ENCODE measurements at places on chromosomes 3 and 15.

DNA sequence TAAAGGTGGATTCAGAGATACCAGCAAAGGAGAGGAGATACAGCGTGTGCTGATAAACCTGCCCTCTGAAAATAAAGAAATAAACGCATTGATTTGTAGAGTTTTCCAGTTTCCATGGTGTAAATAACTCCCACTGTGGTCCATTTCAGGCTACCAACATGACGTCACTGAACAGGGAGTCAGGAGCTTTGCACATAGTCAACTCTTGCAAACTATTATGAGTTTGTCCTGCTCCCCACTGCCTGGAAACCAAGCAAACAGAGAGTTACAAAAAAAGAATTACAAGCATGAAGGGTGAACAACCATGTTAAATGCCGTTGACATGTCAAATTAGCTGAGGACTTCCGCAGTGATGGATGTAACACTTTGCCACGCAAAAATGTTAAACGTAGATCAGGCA, 70.4 kb upstream of the GATA2 start:
- DNase-seq: no peak

DNA sequence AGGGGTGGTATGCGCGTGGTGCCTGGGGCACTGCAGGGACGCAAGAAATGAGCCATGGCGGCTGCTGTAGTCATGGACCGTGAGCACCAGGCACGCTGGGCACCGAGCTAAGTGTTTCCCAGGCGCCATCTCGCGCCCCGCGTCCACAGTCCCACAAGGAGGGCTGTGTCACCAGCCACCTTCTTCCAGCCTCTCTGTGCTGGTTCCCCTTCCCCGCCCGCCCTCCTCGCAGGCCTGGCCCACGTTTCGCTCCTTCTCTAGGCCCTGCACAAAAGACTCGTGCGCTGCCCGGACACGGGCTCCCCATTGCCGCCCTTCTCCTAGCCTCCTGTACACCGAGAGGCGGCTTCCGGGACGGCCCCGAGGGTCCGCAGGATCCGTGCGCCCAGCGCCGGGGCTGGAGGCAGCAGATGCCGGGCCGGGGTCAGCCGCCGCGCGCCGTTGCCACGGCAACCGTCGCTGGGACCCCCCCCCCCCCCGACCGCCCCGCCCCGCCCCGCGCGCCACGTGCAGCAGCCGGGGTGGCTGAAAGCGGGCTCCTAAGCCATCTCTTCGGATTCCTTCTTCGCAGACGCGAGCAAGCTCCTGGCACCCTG, 113.4 kb downstream of the SRGAP3 start:
- DNase-seq: peak; percentile 75

DNA sequence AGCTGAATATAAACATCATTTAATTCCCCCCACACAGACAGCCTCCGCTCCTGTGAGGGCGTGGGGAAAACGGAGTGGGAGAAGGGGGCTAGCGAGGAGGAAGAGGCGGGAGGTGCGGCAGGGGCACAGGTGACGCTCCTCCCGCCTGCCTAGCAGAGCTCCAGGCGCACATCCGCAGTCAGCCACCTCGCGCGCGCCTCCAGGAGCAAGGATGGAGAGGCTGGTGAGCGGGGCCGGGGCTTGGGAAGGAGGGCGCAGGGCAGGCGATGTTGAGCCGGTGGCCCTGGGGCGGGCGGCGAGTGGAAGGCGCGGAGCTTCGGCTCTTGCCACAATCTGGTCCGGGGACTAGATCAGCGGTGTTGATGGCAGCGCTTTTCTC, at the start of gene CD200:
Gene CD200 (plus strand): TSS at position 155 of the 379 bp plus-strand sequence. CDS start 57 bp downstream, at position 212.
- peak; percentile 74 for DNase-seq

DNA sequence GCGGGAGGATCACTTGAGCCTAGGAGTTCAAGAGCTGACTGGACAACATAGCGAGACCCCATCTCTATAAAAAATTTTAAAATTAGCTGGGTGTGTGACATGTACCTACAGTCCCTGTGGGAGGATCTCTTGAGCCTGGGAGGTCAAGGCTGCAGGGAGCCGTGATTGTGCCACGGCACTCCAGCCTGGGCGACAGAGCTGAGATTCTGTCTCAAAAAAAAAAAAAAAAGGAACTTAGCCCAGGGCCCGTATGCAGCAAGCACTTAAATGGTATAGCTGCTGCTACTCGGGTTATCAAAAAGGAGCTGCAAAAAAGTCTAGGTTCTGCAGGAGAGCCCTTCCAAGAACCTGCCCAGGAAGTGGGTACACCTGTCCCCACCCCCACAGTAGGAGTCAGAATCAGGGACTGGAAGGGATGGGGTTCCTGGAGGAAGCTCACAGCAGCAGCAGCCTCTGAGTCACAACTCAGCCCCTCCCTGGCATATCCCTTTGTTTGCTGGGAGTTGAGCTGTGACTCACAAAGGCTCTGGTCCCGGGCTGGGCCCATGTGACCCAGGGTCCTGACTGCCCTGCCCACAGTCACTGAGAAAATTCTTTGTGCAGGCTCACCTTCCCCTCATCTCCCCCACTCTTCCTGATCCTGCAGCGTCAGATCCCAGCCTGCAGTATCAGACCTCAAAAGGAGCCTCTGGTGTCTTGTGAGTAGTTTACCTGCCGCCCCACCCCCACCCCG, at the start of gene SPATA12:
Gene SPATA12 (plus strand): TSS at position 576 of the 733 bp plus-strand sequence. CDS start 13,031 bp downstream, outside the sequence.
- DNase-seq: no peak

DNA sequence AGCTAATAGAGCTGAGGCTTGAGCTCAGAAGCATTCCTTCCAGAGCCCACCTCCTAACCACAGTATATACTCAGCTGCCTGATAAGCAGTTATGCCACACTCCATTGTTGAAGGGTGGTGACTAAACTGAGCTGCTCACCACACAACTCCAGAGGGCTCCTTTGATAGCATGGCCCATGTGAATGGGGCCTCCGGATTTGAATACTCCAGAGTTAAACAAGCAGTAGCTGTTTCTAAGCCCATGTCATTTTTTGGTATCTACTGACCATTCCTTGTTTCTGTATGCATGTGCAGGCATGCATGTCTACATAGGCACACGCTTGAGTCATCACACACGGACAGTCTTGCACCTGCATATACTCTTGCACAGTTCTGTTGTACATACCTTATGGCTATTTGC, 28.9 kb downstream of the IGSF10 start:
- DNase-seq: no peak

- no peak for DNase-seq
Observed at GRCh38 chr3:33171580-33171979, 47.0 kb downstream of the SUSD5 start.

GRCh38 chr15:91456921-91457320, 356.9 kb downstream of the SV2B start:
- no peak for DNase-seq

DNA sequence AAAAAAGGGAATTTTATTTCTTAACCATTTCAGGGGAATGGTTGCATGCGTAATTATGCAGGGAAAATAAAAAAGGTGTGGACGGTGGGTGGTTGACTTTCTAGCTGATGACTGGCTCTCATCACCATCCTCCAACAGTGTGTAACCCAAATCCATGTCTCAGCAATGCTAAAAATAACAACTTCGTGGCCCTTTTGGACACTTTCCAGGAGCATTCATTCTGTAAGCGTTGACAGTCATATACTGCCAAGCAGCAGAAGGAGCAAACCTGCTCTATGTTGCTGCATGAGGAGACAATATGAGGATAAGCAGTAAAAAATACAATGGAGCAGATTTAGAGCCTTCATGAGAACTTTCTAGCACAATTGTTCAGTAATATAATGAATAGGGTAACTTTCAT, 189.1 kb downstream of the ANXA2 start:
- no peak for DNase-seq

- no peak for DNase-seq
Observed at GRCh38 chr3:115659253-115660220, 36.2 kb downstream of the GAP43 start.

DNA sequence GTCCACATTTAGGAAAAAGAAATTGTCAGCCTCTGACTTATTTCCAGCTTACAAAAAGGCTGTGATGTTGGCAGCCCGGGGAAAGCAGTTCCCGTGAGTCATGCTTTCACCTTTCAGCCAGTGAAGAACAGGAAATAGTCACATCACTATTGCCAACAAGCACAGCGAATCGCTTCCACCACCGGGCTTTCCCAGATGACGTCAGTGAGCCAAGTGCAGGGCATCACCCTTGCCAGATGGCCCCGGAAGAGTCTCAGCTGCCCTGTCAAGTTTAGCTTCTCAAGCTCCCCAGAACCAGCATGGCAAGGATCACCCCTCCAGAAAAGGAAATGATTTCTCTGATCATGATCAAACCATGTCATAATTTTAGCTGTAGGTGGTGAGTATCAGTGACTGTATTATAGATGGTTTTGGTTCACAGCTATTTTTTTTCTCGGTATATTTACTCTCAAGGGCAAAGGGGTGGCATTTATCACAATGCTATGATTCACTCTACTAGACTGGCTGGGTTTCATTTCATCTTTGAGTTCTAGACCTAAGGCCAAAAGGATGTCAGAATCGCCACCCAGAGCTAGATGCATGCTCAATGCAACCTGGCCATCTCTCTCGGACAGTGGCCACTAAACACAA, 32.9 kb downstream of the B3GNT5 start:
- DNase-seq: peak; percentile 27

DNA sequence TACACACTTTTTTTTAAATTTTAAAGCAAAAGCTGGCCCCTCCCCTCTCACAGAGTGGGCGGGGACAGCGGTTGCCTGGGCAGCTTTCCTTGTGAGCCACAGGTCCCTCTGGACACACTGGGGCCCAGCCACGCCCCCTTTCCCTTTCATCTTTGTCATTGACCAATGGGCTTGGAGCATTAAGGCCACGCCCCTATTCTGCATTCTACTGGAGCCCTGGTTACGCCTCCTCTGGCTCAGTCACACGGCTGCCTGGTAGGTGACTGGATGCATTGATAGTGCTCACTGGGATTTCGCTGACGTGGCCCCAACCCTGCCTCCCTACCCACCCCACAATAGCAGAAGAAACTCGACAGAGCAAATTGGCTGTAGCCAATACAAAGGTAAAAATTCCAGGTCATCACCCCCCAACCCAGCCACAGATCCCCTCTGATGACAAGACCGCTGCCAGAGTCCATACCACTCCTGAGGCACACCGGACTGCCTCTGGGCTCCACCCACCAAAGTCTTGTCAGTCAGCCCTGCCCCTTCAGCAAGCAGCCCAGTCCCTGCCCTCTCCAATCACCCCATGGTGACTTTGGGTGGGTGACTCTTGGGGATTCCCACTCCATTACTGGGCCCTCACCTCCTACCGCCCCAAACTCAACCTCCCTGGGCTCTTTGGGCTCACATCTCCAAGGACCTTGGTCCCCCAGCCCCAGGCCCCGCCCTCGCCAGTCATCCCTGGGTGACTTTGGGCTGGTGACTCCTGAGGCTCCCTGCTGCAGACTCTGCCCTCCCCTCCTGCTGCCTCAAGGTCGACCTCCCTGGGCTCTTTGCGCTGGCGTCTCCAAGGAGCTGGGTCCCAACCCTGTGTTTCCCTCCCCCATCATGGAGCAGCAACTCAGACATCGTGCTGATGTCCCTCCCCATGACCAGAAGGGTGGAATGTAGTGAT, 112.2 kb upstream of the FAN1 start:
- DNase-seq: no peak

DNA sequence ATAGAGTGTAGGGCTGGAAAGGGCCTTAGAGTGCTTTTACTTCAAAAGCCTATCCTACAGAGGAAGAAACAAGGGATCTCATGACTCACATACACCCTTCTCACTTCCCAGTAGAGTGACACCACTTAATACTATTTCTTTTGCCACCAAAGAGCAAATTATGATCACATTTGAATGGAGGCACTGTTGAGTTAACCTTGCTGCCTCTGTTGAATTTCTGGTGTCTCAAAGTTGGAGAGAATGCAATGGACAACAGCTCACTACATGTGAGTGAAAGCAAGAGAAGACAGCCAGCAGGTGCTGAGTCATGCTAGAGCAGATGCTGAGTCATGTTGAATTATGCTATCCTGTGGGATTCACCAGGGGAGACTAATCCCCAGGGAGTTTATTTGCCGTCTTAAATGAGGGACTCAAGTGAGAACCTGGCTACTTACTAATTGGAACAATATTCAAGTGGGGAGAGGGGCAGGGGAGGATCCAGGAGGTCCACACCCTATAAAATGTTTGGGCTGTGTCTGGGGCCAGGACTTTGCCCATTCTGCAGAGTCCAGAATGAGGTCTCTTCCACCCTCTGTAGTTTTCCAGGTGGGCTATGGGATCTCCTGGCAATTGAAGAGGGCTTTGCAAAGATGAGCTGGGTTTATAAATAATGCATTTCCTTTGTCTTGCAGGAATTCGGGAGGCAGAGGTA, 35.8 kb downstream of the ST8SIA2 start:
- DNase-seq: no peak

- DNase-seq: no peak
Observed at GRCh38 chr15:67164401-67164791, 90.1 kb downstream of the AAGAB start.

GRCh38 chr3:37668431-37668817, 193.3 kb upstream of the CTDSPL start:
- DNase-seq: peak; percentile 73

DNA sequence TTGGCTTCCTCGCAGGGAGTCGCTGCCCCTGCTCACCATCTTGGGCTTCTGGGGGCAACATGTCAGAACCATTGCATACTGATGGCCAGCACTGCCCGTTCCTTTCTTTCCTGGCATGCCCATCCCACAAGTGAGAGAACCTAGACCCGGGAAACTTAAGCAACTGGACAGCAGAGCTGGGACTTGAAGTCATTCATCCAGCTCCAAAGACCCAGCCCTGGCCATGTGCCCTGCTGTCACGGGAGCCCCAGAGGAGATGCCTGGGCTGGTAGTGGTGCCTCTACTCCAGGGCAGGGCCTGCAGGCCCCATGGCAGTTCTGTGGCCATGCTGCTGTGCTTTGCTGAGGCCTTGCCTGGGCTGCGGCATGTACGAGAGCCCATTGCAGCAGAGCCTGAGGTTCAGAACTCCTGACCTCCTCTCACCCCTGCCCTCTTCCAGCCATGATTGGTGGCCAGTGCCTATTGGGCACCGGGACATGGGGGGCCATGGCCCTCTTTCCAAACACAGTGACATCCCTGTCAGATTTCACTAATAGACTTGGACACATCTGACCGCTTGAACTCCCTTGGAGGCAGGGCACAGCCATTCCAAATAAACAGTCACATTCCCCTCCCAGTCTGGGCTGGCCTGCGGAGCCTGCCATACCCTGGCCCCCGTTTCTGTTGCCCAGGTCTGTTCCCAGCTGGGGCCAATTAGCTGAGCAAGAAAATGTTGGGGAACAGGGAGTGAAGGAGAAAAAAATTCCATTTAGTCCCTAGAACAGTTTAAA, 115.9 kb downstream of the EEFSEC start:
- DNase-seq: no peak

- DNase-seq: no peak
Observed at GRCh38 chr15:39585389-39585841, 4.5 kb downstream of the THBS1 start.
